Activated CD8-positive, alpha-beta memory T cell treated with anti-CD3 and anti-CD28 coated beads for 4 hours (primary cell): ENCODE measurements at places on chromosomes 5 and 9.

GRCh38 chr5:14932902-14933469 lies 61.4 kb upstream of the ANKH start:
- DNase-seq, result no peak

- no peak for DNase-seq
Measured at GRCh38 chr5:168301593-168302390, 10.3 kb downstream of the WWC1 start.

DNA sequence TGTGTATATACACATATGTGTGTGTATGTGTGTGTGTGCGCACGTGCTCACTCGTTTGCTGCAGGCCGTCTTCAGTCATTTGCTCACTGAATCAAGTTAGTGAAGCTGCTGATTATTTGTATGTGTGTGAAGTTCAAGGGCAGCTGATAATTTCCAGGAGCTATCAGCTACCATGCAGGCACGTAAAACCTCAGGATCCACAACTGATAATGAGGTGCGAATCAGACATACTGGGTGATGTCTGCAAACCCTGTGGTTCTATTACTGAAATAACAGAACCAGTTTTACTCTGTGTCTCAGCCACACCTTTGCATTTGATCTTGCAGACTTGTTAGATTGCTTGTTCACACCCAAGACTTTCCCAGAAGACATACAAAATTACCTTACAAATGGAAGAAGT lies 257.6 kb downstream of the TAF11L14 start:
- no peak for DNase-seq

DNA sequence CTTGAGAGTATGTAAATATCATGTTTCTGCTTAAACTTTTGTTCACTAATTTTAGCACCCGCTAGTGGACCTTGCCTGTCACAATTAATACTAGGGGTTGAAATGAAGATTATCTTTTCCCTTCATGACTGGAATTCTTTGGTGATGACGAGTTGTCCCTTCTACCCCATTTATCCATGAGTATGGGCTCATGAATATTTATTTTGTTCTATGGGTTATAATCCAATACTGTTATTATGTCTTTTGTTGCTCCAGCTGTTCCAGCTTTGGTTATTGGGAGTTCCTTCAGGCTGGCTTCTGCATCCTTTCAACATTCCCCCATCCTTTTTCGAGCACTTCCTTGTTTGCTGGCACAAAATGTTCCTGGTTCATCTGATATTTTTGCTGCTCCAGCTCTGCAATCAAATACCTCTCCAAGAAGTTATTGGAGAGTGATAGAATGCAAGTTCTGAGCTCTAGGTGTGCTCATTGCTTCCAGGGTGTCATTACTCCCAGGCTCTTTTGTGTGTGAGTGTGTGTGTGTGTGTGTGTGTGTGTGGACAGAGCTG lies 19.7 kb upstream of the ARHGEF28 start:
- DNase-seq, result no peak

GRCh38 chr5:64773533-64773932 lies 4.8 kb downstream of the CWC27 start:
- no peak for DNase-seq

GRCh38 chr5:125981016-125981415 lies 442.2 kb upstream of the GRAMD2B start:
- DNase-seq, result no peak

- DNase-seq, result no peak
Measured at GRCh38 chr5:136364307-136364706, 1.0 kb downstream of the TRPC7 start.

DNA sequence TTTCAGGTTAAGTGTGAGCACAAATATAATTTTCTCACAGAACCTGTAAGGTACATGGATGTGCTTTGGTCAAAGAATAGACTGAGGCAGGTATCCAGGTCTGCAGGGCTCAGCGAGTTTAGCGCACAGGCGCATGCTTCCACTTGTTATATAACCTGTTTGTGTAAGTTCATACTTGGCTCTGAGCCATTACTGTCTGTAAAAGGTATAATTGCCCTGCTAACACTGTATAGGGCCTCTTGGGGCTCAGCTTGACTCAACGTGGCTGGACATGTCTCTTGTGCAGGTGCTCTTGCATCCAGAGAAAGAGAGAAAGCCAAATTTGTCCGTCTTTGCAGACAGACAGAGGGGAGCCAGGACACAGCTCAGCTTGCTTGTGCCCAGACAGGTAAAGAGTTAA lies 759.6 kb downstream of the MTRR start:
- no peak for DNase-seq

- DNase-seq, result no peak
Measured at GRCh38 chr5:90876366-90876765, 317.8 kb downstream of the ADGRV1 start.

DNA sequence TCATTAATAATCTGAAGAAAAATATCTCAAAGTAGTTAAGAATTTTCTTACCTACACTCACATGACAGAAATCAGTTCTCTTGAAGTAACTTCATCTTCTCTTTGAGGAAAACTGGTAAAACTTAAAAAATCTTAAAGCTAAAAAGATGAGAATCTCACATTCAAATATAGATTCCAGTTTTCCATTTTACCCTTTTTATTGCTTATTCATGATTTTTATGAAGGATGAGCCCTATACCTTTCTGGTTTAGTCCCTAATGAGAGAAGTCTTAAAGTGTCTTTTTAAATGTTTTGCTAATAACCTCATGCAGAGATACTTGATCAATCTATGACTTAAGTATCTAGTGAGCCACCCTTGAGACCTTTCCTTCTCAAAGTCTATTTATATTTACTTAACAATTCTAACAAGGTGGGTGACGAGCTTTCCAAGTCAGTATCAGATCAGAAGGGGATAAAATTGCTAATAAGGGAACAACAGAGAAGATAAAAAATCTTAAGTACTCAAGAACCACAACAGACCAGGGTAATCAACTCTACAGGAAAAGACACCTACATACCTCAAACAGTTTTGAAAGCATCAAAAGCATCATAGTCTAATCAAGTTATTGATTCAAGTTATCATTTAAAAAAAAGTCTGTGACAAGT lies 2.6 kb downstream of the IARS1 start:
- DNase-seq, result no peak

DNA sequence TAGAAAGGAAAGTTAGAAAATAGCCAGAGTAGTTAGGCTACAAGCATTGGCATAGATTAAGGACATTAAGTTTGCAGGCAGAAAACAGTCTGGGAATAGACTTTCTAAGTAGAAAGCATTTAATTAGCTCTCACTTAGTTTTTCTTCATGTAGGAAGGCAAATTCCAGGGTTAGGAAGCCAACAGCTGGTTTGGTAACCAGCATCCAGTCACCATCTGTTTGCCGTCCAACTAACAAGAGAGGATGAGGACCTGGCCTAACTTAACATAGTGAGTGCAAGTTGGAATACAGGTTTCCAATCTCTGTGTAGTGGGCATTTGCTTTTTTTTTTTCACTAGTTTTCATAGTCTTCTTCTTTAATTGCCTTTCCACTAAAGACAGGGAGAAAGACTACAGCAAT lies 121.7 kb upstream of the NR3C1 start:
- no peak for DNase-seq
